ENCODE measurements at places on chromosomes 1 and 21.

- DNase-seq = no peak
Measured at GRCh38 chr1:236143104-236143948, 987 bp downstream of the GPR137B start.

DNA sequence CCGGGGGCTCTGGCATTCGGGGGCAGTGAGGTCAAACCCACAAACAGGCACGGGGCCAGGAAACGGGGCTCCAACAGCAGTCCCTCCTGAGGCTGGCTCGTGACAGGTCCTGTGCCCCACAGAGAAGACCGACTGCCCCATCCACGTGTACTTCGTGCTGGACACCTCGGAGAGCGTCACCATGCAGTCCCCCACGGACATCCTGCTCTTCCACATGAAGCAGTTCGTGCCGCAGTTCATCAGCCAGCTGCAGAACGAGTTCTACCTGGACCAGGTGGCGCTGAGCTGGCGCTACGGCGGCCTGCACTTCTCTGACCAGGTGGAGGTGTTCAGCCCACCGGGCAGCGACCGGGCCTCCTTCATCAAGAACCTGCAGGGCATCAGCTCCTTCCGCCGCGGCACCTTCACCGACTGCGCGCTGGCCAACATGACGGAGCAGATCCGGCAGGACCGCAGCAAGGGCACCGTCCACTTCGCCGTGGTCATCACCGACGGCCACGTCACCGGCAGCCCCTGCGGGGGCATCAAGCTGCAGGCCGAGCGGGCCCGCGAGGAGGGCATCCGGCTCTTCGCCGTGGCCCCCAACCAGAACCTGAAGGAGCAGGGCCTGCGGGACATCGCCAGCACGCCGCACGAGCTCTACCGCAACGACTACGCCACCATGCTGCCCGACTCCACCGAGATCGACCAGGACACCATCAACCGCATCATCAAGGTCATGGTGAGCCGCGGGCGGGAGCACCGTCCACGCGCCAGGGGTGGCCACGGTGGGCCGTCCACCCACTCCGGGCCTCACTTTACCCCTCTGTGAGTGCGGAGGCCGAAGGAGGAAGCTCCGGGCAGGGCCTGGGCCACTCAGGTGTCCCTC lies 14.2 kb downstream of the COL6A2 start:
- no peak for DNase-seq

DNA sequence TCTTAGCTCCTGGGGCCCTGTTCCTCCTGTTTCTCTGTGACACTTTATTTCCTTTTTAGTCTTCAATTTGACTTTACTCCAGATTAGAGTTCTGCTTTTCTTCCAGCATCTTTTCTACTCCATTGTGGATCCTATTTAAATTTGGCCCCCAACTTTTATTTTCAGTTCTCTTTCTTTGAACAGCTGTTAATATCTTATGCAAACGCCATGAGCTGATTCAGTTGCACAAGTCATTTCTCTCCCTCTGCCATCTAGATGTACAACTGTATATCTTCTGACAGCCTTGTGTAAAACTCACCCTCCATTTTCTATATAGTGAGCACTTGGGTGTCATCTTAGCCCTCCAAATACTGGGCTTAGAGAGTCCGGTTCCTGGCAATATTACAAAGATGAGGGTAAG lies 42.2 kb downstream of the SPATA17 start:
- no peak for DNase-seq

DNA sequence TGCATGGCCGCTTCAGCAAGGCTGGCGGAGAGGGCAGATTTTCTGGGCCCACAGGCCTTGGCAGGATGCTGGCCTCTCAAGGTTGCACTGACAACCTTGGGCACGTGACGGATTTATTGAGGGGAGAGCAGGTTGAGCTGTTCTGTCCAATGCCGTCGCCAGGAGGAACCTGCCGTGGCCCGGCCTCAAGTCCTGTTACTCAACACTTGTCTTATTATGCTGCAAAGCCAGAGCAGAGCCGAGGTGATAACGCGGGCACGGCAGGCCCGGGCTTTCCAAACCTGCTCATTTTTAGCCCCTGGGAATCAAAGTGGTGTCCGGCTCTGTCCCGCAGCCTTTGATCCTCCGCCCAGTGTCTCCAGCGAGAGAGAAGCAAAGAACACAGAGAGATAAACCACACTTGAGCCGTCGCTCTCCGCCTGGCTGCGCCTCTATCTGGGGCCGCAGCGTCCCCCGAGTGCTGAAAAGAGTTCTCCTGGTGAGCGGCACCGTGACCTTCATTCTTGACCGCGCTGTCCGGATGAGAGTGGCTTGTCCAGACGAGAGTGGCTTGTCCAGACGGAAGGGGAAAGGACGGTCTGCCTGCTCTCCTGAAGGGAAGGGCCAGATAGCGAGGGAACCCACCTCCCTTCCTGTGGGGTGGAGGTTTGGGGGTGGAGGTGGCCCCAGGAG lies 162.3 kb upstream of the ARHGEF16 start:
- no peak for DNase-seq

- DNase-seq = no peak
Measured at GRCh38 chr1:223730479-223731132, 18.3 kb downstream of the CAPN2 start.

DNA sequence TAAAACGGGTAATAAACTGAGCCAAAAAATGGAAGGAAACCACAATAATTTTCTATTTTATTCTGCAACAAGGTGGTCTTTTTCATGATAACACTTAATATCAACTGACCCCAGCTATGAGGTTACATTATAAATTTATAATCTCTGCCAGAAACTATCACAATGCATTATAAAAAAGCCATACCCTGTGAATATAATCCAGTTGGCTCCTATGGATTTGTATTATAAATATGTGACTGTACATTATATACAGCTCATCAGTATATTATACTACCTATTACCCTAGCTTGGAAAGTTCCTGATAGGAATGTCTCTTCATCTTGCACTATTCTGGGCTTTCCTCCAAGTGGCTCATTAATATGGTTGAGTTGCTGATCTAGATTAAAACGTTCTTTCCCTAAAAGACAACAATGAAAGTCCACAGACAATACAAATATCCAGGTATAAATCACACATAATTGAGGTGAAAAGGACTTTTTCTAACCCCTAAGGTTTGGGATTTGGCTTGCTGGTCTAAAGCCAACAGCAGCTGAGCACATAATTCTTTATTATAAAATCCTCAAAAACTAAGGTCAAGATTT lies 487.7 kb downstream of the TTLL7 start:
- no peak for DNase-seq

DNA sequence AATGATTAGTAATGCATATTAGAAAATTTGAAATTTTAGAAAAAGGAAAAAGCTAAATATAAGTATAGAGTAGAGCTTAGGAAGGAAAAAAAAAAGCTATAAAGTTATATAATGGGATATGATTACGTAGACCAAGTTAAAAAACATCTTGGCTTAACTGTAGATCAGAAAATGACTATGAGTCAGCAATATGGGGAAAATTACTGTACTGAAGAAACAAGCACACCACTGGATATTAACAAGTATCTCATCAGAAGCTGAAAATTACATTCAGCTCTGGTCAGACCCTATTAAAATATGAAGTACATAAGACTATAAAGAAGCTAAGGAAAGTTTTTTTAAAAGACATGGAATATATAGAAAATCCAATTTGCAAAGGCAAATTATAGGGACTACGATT lies 19.5 kb downstream of the DNAJC8 start:
- no peak for DNase-seq

Measured in stimulated activated CD8-positive, alpha-beta memory T cell treated with anti-CD3 and anti-CD28 coated beads, Interleukin-4, amount 100 ng/mL, for 1 hour (primary cell).